ENCODE measurements at places on chromosomes 12 and 14. TPM values are rescaled to one million over a fixed set of nuclear protein-coding genes. Genes with fewer than 3 reads are reported as not detected.

DNA sequence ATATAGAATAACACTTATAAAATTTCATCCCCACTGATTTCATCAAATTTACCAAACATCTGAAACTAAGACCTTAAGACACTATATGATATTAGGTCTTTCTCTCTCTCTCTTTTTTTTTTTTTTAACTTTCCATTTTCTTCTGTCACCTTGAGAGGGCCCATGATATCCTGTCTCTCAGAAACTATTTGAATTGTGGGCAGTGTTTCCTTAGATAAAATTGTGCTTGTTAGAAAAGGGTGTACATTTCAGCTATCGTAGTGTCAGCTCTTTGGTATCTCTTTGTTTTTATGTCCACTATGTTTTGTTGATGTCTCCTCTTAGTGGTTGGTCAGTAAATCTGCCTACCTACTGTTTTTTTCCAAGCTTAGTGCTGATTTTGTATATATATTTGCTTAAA lies 23.8 kb downstream of the DNM1L start:
- no peak for DNase-seq

DNA sequence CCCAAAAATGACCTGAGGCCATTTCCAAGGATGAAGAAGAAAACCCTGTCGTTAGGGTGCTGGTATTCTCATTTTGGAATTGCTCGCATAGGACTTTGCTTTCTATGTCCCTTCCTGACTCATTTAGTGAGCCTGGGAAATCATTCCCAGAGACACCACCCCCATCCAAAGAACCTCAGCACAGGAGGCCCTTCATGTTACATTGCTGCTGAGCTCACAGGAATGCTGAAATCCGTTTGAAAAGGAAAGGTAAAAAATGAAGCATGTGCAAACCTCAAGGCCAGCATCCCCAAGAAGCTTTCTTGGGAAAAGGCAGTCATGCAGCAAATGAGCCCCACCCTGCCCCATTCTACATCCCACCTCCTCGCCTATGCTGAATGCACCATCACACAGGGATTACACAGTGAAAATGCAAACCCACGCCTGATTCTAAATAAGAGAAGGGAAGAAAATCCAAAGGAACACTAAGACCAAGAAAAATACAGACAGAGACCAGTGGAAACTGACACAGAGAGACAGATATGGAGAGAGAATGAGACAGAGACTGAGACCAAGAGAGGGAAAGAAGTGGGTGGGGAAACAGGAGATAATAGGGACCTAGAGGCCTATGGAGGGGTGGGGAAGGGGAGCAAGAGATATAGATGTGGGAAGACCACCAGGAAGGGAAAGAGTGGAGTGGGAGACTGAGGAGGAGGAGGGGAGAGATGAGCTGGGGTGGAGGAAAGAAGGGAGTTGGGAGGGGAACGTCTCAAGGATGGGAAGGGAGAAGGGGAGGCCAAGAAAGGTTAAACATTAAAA lies 33.5 kb downstream of the NIN start:
- no peak for DNase-seq

GRCh38 chr12:76307083-76307482 lies 41.1 kb downstream of the BBS10 start:
- no peak for DNase-seq

GRCh38 chr14:83828406-83828805 lies 1701.5 kb upstream of the FLRT2 start:
- DNase-seq: no peak

DNA sequence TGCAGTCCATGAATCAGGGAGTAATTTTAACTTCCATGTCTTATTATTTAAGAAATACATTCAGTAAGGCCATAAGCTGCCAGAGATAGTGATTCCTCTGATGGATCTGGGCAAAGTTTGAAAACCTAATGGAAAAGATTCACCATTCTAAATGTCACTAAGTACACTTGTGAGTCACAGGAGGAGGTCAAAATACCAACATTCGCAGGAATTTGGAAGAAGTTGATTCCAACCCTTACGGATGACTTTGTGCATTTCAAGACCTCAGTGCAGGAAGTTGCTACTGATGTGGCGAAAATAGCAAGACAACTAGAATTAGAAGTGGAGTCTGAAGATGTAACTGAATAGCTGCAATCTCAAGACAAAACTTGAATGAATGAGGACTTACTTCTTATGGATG lies 69.8 kb downstream of the OSBPL8 start:
- DNase-seq: no peak

Gene PRDM4
- total RNA-seq: 24.4 TPM

Gene TMEM121
- 8.8 TPM for total RNA-seq

Gene GALC
- total RNA-seq: 28.2 TPM
